Activated CD4-positive, alpha-beta T cell treated with anti-CD3 and anti-CD28 coated beads for 36 hours (primary cell): ENCODE measurements at places on chromosomes 11 and 22.

DNA sequence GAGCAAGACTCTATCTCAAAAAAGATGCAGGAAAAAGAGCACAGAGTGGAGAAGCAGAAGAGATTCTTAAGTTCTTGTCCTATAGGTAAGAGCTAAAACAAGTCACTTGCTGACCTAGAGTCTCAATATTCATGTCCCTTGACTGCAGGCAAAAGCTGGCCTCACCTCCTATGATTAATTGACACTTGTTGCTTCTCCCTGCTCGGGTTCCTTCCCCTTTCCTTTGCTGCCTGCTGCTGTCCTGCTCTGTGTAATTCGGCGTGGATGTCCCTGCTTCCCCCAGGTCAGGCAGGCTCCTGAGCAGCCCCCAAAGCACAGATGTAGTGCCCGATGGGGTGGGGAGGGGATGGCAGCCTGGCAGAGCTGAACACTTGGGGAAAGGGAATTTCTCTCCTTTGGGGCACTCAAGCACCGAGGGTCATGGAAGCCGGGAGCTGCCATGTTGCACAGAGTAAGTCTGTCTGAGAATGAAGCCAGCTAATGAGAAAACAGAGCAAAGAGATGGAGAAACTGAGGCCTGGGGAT is 60.8 kb upstream of the NUP50 start:
- DNase-seq: no peak

DNA sequence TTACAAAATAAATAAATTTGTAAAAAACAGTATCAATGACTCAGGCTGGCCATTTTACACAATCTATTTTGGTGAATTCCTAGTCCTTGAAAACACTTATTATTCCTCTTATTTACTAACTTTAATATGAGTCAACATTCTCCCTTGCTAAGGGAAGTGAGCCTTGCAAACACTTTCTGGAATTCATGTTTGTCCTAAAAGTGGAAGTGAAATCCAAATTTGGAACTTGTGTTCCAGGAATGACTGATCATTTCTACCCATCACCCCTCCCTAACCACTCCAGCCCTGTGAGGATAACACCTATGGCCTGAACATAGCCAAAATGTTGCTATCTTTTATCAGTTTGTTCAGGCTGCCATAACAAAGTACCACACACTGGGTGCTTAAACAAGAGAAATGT is 83.1 kb downstream of the OR5AK2 start:
- DNase-seq: no peak

DNA sequence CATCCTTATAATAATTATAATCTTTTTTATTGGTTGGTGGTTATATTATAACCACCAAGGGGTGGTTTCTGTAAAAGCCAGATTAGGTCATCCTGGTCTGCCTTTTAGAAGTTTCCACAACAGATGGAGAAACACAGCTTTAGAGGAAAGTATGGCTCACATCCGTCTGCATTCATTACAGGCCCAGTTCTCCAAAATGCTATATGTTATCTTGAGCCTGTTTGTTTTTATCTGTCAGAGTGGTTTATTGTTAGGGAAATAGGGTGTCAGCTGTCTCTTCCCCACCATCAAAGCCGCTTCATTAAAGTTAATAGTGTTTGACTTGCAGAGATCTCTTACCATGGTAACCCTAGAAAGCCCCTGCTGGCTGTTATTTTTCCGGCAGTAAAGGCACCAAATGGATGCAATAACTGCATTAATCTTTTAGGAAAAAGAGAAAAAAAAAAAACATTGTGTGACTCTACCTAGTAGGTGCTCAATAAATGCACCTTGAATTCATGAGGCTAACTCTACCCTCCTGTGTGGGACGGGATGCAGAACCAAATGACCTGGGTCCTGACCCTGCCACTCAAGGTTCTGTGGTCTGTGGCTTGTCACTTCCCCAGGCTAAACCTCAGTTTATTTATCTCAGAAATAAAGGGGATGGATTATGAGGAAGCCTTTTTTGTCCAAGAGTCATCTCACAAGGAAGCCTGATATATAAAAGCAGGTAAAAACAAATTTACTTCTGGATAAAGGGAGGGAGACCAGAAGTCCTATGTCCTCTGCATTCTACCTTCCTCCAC is 118.3 kb downstream of the WT1 start:
- no peak for DNase-seq

DNA sequence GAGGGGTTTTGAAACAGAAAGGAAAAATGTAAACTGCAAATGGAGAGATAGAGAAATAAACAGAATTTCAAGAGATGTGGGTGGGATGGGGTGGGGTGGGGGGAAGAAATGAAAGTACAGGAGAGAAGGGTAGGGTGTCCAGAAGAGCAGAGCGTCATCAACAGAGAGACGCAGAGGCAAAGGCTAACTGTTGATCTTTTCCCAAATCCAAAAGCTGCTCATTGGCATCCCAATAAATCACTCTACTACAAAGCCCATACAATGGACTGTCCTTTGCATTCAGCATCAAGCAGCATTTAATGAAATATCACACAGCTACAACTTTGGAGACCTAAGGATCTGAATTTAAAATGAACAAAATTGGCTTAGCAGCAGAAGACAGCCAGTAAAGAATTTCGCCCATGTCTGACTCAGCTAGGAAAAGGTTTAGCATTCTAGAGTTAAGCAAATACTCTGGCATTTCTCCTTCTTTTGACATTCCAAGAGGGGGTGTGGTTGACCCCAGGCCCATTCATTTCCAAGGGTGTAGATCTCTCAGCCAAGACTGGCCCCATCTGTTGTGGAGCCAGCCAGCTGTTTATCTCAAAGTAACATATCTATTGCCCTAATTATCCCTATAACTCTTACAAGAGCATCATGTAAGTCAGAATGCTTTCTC is 1.5 kb downstream of the RAB30 start:
- no peak for DNase-seq

GRCh38 chr11:16785520-16786128 is 47.2 kb downstream of the C11orf58 start:
- peak; percentile 77 for DNase-seq

- DNase-seq: no peak
Observed at GRCh38 chr11:70005107-70005818, 72.9 kb upstream of the ANO1 start.

- DNase-seq: no peak
Observed at GRCh38 chr22:17115236-17115635, 5.9 kb downstream of the TMEM121B start.

GRCh38 chr11:1752907-1753228 is 2.5 kb upstream of the IFITM10 start:
- DNase-seq: no peak

DNA sequence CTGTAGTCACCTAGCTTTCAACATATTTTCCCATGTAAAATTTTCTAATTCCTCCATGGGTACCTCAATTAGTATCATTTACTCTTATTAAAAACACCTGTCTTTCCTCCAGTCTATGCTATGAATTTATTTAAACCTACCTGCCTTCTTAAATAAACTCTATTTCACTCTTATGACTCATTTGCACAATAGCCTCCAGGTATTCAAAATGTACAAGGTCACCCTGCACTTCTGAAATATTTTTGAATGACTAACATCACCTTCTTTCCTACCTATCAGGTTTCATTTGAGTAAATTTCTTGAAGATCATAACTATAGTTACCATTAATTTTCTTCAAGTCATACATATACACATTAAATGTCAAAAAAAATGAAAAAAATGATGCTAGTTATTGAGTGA is 939.7 kb downstream of the DLG2 start:
- DNase-seq: no peak

- peak; percentile 31 for DNase-seq
Observed at GRCh38 chr11:289398-289711, 429 bp downstream of the PGGHG start.

- no peak for DNase-seq
Observed at GRCh38 chr11:17734418-17734911, at the start of gene KCNC1. Gene KCNC1 (plus strand): TSS chr11:17734781. CDS start chr11:17736003, 1,222 bp downstream.

DNA sequence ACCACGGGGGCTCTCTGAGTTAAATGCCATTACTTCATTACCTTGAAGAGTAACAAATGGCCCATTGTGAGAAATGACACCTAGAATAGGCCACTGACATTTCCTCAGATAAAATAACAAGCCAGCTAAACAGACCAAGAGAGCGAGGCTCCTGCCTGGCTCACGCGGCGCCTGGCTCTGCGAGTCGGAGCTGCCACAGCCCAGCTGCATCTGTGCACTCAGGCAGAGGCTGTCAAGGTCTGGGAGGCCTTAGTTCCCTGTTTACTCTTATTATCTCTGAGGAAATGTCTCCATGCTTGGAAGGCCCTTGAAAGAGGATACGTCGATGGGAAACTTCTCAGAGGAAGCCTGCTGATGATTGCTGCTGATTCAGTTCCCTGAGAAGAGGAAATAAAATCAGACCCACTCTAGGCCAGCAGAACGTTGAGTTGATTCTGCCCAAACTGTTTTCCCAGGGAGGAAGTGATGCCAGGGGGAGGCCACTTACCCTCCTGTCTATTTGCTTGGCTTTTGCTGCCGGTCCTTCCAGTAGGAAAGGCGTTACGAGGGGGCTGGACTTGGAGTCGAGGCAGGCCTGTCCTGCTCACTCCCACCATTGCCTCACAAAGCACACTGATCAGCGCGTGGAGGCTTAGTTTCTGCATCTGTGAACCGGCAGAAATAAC is 208.8 kb downstream of the TBC1D22A start:
- no peak for DNase-seq

DNA sequence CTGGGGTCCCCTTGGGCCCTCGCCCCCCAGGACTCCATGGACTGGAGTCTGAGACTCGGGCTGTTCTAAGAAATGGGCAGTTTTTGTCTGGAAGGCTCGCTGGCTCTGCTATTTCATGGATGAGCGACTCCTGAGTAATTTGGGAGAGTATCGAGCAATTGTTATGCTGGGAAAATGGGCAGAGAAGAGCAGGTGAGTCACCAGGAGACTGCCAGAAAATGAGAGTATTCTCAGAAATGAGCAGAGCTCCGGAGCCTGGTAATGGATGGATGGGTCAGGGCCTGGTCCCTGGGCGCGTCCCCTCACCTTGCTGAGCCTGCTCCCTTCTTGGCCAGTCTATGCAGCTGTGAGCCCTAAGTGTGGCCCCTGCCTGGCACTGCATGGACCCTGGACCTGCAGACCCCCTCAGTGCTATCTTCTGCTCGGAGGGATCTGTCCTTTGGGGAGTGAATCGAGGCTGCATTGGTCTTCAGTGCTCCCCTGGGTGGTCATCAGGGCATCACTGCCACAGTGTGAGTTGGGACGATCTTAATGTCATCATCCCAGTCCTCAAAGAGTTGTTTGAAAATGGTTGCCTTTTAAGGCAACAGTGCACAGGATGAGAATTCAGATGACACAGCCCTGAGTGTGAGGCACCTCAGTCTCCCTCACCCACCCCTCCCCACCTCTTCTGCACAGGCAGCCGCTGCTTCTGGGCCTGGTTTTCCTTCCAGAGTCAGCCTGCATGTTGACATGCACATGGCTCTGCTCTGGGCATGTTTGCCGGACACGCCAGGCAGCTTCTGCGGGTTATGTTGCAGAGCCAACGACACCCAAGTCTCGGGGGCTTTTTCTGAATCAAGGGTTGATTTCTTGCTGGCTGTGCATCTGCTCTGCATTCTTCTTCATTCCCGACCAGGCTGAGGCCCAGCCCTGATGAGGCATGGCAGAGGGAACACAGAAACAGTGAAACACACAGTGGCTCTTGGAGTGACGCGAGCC is 519.0 kb downstream of the TBC1D22A start:
- no peak for DNase-seq

GRCh38 chr11:45872651-45873356 is 12.6 kb upstream of the MAPK8IP1 start:
- peak; percentile 65 for DNase-seq

GRCh38 chr22:42905217-42905616 is 48.1 kb upstream of the ARFGAP3 start:
- no peak for DNase-seq

DNA sequence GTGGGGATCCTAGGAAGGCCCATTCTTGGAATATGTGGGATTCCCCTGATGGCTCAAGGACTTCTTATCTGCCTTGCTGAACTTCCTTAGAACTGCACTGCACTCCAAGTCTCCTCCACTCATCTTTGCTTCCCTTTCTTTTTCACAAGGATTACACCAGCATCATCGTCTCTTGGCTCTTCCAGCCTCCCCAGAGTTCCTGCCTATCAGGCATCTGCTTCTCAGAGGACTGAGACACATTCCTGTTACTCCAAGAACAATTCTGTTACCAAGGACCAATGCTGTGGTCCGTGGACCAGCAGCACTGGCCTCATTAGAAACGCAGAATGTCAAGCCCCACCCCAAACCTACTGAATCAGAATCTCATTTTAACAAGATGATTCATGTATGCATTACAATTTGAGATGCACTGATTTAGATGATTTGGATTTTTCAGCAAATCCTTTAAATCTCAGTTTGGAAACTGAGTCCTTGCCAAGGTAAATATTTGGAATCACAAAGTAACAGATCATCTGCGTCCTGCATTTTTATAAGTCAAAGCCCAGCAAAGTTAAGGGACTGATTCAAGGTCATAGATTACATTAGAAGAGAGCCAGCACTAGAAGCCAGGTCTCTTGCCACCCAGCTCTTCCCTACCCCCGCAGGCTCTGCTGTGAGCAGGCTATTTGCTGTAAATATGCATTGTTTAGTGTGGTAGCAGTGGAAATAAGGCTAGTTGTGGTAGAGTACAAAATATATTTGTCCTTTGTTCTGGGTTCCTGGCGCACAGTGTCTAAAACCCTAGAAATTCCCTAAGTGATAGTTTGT is 110.9 kb downstream of the SWAP70 start:
- no peak for DNase-seq
